ENCODE measurements at places on chromosomes 7 and 10. TPM values are rescaled to one million over a fixed set of nuclear protein-coding genes. Genes with fewer than 3 reads are reported as not detected.

- no peak for ATAC-seq
Observed at GRCh38 chr10:116240157-116240950, 32.7 kb downstream of the GFRA1 start.

GRCh38 chr7:115132096-115132495, 210.2 kb downstream of the MDFIC start:
- peak; percentile 46 for ATAC-seq

The CADPS2 gene
- 2.4 TPM for total RNA-seq

DNA sequence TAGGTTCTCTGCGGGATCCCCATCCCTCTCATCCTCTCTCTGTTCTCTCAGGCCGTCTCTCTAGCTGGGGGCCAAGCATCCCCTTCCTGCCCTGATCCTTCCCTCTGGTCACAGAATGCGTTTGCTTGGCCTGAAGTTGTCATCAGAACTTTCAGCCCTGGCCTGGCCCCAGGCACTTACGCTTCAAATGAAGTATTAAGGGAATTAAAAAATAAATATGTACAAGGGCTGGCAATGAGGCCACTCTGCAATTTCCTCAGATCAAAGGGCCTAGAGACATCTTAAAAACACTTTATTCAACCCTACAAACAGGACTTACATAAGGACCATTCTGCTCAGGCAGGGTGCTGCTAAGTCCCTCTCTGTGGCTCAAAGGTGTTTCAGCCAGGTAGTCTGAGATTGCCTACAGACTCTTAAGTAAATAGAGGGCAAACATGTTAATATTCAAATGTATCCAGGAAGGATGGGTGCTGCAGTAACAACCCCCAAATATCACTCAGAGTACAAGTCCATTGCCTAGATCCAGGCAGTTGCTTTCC, 16.0 kb downstream of the SFTPD start:
- no peak for ATAC-seq

- ATAC-seq: peak; percentile 83
Observed at GRCh38 chr10:113550365-113550764, 2.5 kb upstream of the HABP2 start.

DNA sequence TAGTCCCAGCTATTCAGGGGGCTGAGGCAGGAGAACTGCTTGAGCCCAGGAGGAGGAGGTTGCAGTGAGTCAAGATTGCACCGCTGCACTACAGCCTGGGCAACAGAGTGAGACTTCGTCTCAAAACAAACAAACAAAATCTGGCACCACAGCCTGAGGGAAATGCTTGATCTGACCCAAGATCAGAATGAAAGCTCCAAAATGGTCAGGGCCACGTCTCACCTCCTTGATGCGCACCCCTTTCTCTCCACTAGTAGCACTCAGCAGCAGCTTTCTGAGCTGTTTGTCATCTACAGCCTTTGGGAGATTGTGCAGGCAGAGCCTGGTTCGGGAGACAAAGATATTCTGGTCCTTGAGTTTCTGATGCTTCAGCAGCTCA, 22.7 kb downstream of the RBM28 start:
- no peak for ATAC-seq

The NUTM2A gene
- 0.40 TPM for total RNA-seq

The PTPN20 gene
- total RNA-seq: 1.8 TPM

- no peak for ATAC-seq
Observed at GRCh38 chr7:156823435-156823834, 69.5 kb downstream of the LMBR1 start.

Data from esophagus mucosa (tissue), 1 donor.